Myocyte (in vitro differentiated cells): ENCODE measurements at places on chromosomes 3 and 15. TPM values are rescaled to one million over a fixed set of nuclear protein-coding genes. Genes with fewer than 3 reads are reported as not detected.

GRCh38 chr3:46442576-46443530 is 21.9 kb downstream of the LTF start:
- no peak for DNase-seq

Gene FAM107A
- not detected in 2 replicates for total RNA-seq

GRCh38 chr3:97820780-97821179 is 1.0 kb upstream of the CRYBG3 start:
- DNase-seq = no peak

Gene PDE12
- total RNA-seq = 11.2 and 13.5 TPM in 2 replicates

- DNase-seq = peak; percentile 24
Observed at GRCh38 chr15:84734794-84735479, 13.5 kb upstream of the ZNF592 start.

DNA sequence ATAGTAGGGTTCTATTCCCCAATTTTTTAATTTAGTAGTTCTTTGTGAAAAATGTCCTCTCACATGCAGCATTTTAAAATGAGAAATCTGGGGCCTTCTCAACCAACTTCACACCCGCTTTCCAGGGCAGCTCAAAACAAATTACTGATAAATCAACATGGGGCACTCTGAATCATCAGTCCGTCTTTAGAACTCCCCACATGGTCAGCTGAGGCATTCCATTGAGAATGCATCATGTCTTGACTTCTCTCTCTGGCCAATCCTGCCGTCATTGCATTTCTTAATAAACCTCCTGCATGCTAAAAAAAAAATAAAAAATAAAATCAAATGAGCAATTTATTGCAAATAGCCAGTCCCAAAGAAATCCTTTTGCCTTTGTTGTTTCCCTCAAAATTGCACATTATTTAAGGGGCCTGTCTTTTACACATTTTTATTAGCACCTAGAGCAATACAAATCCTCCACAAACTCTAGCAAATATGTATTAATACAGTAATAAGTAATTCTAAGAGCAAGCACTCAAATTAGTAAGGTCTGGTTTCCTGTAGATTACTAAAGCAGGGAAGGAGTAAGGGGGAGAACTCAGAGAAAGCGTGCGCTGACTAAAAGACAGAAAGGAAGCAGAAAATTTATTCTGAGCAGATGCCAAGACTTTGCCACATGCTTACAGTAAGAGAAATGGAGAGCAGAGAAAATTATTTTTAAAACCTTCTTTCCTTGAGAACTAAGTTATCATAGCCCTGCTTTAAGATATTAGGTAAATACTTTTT is 175.7 kb downstream of the TNIK start:
- peak; percentile 96 for DNase-seq

- no peak for DNase-seq
Observed at GRCh38 chr3:118942671-118943070, 92.0 kb downstream of the IGSF11 start.

DNA sequence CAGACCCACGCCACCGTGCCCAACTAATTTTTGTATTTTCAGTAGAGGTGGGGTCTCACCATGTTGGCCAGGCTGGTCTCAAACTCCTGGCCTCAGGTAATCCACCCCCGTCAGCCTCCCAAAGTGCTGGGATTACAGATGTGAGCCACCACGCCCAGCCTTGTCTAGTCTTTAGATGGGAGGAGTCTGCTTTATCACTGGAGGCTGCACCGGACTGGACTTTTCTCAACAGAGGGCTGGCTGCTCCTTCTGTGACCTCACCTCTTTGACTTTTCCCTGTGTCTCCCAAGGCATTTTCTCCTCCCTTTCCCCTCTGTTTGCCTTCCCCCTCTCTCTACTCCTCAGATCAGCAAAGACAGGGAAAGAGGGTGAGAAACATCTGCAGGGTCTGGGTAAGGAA is 28.5 kb downstream of the SLCO2A1 start:
- no peak for DNase-seq

Gene SLC4A7
- 61.3 and 91.7 TPM in 2 replicates for total RNA-seq

GRCh38 chr3:175558261-175558660 is 699.1 kb downstream of the NAALADL2 start:
- no peak for DNase-seq

- DNase-seq = no peak
Observed at GRCh38 chr15:81182031-81182755, 14.5 kb upstream of the IL16 start.

DNA sequence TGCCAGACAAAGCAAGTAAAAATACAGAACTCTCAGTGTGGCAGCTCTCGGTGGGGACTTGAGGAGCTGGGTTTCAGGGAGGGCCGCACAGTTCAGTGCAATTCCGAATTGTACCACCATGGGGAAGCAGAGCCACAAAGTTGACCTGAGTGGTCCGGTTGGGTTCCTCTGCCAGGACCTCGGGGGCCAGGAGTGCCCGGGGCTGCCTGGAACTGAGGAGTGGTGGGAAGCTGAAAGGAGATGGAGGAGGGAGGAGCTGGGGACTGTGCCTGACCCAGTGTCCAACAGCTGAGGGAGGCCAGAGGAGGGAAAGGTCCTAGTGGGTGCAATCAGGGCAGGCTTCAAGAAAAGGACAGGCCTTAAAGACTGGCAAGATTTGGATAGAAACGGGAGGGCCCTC is 32.2 kb upstream of the TRH start:
- peak; percentile 77 for DNase-seq

Gene HHATL
- total RNA-seq = 12.3 and 26.6 TPM in 2 replicates
